ENCODE measurements at places on chromosomes 13 and 19.

- no peak for DNase-seq
Measured at GRCh38 chr13:99656844-99657381, 155.6 kb downstream of the TM9SF2 start.

- DNase-seq, result no peak
Measured at GRCh38 chr19:2823646-2824045, 4.0 kb downstream of the ZNF554 start.

GRCh38 chr19:6803036-6803404 is 30.5 kb downstream of the VAV1 start:
- DNase-seq, result no peak

- DNase-seq, result no peak
Measured at GRCh38 chr19:12773571-12773970, 1.8 kb downstream of the HOOK2 start.

GRCh38 chr13:97221466-97221865 is 667 bp upstream of the MBNL2 start:
- no peak for DNase-seq

DNA sequence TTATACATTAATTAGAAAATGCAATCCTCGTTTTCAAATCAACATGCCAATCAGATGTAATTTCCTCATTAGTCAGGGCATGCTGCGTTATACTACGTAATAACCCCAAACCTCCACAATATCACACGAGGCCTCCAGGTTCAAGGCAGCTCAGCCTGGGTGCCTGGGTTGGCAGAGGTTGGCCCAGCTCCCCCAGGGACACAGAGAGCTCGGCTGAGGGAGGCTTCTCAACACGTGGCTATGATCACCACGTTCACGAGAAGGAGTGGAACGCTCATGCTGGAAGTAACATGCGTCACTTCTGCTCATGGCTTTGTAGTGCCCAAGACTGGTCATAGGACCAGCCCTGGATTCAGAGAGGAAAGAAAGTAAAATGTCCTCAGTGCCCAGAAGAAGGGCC is 144.9 kb upstream of the SOX1 start:
- DNase-seq, result no peak

DNA sequence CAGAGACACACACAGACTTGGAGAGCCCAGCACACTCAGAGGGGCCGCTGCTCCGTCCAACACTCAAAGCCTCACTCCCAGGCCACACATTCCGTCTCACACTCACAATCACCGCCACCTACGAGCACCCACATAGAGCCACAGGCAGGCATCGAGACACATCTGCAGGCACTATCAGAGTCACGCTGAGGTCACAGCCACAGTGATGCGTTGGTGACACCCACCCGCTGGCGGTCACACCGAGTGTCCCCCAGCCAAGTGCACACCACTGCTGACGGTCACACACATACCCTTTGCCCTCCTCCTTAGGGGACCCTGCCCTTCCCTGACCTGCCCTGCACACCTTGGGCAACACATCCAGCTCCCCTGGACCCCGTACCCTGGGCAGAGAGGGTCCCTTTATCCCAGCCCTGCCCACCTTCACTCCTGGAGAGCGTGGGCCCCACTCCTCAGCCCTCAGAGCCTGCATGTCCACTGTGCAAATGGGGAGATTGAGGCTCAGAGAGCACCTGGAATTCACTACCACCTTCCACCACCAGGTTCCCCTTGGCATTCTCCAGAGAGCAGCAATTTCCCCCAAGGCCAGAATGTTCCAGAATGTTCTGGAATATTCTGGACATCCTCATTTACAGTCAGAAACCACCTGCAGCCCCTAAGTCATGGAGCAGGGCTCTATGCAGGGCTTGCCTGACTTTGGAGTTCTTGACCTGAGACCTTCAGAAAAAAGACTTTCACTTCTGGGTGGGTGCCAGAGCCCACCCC is 5.4 kb downstream of the FUT5 start:
- no peak for DNase-seq

- peak; percentile 55 for DNase-seq
Measured at GRCh38 chr19:46766569-46767317, 20.5 kb upstream of the STRN4 start.

DNA sequence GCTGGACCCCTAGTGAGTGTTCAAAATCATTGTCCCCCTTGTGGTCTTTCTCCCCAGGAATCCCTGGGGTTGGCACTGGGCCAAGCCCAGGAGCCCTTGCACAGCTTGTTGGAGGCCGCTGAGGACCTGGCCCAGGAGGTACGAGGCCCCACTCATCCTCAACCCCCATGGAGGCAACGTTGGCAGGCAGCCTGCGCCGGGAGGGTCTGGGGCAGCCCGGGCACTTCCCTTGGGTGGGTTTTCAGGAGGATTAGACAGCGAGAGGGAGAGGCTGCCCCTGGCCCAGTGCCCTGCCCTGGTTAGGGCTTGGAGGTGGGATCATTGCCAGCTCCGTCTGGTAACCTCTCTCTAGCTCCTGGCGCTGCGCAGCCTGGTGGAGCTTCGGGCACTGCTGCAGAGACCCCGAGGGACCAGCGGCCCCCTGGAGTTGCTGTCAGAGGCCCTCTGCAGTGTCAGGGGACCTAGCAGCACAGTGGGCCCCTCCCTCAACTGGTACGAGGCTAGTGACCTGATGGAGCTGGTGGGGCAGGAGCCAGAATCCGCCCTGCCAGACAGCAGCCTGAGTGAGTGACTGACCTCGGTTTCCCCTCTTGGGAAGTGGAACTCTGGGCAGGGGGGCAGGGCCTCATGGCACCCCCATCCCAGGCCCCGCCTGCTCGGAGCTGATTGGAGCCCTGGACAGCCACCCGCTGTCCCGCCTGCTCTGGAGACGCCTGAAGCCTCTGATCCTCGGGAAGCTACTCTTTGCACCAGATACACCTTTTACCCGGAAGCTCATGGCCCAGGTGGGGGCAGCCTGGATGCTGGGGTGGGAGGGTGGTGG is 3.0 kb downstream of the ABCA7 start:
- no peak for DNase-seq

DNA sequence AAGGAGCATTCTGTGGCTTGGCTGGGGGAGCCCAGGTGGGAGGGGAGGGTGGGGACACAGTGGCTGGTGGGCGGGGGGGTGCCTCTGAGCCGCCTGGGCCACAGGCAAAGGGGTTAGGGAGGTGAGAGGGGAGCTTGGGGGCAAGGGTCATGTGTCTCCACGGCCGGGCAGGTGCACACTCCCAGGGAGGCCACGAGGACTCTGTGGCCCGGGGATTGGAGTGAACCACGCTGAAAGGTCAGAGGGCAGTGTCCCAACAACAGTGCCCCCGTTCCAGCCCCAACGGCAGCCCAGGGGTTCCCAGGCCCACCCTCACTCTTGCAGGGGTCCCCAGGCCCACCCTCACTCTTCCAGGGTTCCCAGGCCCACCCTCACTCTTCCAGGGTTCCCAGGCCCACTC is 9.6 kb downstream of the C2CD4C start:
- no peak for DNase-seq

DNA sequence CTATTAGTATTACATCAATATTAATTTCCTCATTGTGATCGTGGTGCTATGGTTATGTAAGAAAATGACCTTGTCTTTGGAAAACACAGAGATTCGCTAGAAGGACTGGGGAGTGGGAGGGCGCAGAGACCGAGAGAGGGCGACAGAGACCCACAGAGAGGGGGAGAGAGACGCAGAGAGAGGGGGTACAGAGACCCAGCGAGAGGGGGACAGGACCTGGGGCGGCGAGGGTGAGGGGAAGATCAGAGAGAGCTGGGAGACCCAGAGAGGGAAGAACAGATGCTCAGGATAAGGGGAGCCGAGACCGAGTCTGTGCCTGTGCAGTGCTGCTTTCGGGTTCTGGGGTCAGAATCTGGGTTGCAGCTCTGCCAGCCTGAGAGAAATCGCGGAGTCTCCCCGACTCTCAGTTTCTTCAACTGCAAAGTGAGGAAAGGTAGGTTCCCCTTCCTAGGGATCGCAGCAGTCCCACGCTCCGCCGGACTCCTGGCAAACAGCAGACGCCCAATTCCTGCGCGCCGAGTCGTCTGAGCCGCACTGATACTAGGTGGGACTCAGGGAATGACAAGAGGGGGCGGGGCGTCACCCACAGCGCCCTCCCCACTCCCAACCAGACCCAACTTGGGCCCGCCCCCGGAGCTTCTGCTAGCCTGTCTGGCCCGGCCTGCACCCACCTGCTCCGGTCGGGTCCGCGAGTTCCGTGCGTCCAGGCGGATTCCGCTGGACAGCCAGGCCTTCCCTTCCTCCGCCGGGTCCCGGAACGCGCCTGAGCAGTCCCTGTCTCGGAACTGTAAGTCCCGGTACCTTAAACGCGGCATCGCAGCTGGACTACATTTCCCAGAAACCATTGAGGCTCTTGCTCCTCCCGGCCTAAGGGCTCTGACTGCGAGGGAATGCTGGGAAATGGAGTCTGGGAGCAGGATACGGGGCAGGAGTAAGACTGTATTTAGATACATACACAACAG is 15.3 kb downstream of the IZUMO2 start:
- peak; percentile 65 for DNase-seq

GRCh38 chr13:86856991-86857390 is 814.2 kb upstream of the SLITRK5 start:
- no peak for DNase-seq

DNA sequence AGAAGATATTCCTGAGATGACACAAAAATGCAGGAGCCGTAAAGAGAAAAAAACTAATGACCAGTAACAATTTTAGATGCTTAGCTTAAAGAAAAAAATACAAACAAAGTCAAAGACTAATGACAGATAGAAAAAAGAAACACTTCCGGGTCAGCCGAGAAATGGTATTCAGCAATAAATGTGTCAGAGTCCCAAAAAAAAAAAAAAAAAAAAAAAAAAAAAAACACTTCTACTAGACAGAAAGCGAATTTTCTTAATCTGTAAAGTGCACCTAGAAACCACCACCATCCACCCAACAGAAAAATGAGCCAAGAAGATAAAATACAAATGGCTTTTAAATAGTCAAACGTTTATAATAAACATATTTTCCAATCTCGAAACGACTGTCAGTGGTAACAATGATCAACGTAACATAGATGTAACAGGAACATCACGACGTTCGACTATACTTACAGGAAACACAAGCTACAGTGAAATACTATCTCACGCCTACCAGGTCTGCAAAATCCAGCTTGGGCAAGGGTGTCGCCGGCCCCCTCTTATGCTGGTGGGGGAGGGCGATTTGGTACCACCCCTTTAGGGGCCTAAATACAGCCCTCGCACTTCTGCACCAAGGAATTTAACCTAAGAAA is 10.6 kb downstream of the ABHD17A start:
- no peak for DNase-seq

DNA sequence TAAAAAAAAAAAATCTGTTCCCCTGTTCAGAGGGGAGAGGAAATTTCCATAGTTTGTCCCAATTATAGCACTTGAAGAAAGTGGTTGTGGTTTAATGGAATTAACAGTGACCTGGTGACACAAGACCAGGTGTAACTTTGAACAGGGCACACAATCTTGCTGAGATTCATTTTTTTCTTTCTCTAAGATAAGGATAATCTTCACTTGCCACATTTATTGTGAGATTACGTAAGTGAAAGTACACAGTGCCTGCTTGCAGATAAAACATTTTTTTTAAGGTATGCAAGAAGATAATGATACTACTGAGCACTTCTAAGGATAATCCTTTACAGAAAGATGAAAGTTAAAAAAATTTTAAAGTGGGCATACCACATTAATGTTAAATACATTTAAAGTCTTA is 448.1 kb downstream of the DIAPH3 start:
- no peak for DNase-seq

GRCh38 chr19:49390929-49391359 is 2.9 kb downstream of the KASH5 start:
- DNase-seq, result no peak

GRCh38 chr19:46599716-46600373 is 1.3 kb upstream of the CALM3 start:
- DNase-seq, result no peak

GRCh38 chr13:99796175-99796819 is 175.3 kb downstream of the ZIC5 start:
- DNase-seq, result no peak

- no peak for DNase-seq
Measured at GRCh38 chr19:52410276-52410675, 12.6 kb downstream of the ZNF528 start.
